ENCODE measurements at places on chromosomes 6 and 20.

DNA sequence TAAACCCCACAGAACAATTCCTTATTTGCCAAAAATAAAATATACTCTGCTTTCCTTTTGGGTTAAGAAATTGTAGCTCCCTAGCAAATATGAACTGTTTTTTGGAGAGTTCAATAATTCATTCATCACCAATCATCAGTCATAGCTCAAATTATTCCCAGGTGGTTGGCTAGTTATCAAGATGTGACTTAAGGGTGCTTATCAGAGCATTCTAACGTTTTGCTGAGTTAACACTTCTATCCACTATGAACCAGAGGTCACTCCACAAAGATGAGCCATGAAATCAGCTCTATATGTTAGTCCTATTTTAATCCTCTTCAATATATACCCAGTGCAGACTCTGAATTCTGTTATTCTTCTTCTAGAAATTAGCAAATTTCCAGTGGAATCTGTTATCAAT is 379.1 kb downstream of the TENT5A start:
- DNase-seq = no peak

DNA sequence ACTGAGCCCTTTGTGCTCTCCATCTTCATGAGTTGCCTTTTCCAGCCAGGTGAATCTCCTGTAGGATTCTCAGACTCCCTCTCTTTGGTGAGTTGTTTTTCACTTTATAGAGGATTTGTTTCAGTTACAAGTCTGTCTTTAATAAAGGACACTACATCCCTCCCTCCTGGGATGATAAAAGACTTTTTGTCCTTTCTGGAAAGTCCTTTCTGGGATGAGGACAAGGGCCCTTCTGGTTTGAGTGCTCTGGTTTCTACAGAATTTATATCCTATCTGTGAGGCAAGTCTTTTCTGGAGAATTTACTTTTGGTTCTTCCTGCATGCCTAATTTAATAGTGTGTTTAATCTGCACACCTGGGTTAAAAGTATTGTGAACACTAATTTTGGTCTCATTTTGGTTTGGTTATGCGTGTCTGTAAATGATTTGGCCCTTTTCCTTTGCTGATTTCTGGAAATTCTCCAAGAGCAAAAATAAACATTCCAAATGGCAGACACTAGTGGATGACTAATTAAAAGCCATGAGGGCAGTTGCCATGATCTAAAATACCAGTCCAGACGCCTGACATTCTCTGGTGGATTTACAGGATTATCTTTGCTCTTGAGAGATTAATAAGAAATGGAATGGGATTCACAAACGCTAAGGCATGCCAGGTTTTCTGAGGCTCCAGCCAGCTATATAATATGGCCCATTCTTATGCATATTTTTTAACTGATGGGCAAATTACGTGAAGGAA is 44.8 kb downstream of the TCP11 start:
- peak; percentile 74 for DNase-seq

GRCh38 chr20:38290829-38291814 is 12.8 kb upstream of the BPI start:
- no peak for DNase-seq

- no peak for DNase-seq
These were observed 51.4 kb downstream of the RIN2 start for GRCh38 chr20:19809505-19809904.

GRCh38 chr20:40958598-40958997 is 70.0 kb upstream of the TOP1 start:
- no peak for DNase-seq

GRCh38 chr6:53827531-53827930 is 32.7 kb downstream of the LRRC1 start:
- no peak for DNase-seq

- no peak for DNase-seq
These were observed 410 bp downstream of the SYNE1 start for GRCh38 chr6:152636609-152637295.

GRCh38 chr20:25321262-25321831 is 69.3 kb downstream of the ABHD12 start:
- no peak for DNase-seq

GRCh38 chr6:31879901-31880300 is 1.1 kb upstream of the SLC44A4 start:
- DNase-seq = no peak

DNA sequence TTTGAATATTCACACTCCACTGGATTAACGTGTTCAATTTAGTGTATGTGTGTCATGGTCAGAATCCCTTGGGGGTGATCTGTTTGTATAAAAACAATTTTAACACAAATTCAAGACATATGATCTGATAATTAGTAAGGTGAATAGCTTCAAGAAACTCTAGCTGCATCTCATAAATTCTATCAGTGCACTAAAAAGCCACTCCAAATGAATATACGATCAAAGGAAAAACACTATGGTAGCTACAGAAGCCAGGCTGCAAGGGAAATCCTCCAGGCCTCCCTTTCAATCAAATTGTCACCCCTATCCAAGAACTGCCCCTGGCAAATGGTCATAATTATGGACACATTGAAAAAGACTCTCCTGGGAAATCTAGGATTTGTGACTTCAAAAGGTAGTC is 9.4 kb upstream of the RAE1 start:
- DNase-seq = no peak

- no peak for DNase-seq
These were observed 289.1 kb upstream of the SUPT3H start for GRCh38 chr6:45666846-45667245.

DNA sequence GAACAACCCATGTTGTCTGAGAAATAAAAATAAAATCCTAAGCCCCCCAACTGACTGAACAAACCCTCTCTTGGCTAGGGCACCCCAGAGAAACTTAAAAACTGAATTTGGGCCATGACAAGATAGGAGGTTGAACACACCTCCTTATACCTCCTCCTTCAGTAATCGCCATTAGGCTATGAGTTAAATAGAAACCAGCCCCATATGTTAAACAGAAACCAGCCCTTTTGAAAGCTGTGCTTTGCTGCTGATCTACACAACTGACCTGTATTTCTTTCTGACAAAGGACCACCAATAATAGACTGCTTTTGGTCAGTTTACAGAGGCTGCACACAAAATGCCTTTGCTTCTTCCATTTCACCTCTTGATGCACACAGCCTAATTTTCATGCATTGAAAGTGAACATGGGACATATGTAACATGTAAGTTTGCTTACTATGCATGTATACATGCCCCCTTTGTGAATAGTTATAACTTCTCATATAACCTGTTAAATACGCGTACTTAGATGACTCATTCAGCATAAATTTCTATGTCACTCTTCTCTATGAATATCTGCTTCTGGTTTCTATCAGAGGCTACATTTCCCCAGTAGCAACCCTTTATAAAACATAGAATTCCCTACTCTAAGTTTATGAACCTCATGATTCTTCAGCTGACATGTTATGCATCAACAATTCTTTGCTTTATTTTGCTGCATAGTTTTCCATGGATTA is 462.9 kb downstream of the COL12A1 start:
- no peak for DNase-seq

GRCh38 chr20:58647796-58648501 is 3.1 kb upstream of the STX16 start:
- DNase-seq = no peak

GRCh38 chr6:2844008-2844407 is 2.3 kb upstream of the SERPINB1 start:
- DNase-seq = no peak

DNA sequence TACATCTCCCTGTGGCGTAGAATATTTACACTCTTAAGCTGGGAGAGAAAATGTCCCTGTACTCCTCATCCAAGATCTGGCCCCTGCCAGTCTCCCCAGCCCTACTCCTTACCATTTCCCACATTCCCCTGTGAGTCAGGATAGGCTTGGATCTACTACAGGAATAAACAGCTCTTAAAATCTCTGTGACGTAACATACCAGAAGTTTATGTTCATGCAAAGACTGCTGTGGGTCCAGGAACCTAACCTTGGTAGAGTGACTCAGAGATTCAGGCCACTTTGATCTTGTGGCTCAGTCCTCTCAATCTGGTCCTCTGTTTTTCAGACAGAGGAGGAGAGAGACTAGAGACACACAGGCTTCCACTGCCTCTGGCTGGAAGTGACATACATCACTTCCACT is 38.5 kb upstream of the GPR6 start:
- no peak for DNase-seq

GRCh38 chr6:20915156-20915555 is 380.9 kb downstream of the CDKAL1 start:
- DNase-seq = no peak

GRCh38 chr6:14091339-14091978 is 26.1 kb upstream of the CD83 start:
- no peak for DNase-seq

DNA sequence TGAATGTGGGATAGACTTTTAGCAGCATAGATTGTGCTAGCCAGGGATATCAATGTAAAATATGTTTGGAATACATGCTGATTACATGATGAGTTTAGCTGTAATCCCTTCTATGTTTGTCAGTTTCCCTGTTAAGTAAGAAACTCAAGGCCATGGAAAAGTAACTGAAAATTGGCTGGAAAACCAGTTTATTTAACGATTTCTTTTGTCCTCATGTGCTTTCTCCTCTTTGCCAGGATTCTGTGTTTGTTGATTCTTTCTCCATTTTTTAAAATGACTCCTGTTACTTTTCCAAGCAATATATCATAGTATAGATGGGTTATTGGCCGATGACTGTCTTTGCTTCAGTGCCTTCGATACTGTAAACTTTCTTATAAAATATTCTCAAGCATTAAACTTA is 87.5 kb downstream of the SAMD5 start:
- DNase-seq = no peak

GRCh38 chr20:54848984-54849538 is 373.7 kb downstream of the DOK5 start:
- DNase-seq = no peak

DNA sequence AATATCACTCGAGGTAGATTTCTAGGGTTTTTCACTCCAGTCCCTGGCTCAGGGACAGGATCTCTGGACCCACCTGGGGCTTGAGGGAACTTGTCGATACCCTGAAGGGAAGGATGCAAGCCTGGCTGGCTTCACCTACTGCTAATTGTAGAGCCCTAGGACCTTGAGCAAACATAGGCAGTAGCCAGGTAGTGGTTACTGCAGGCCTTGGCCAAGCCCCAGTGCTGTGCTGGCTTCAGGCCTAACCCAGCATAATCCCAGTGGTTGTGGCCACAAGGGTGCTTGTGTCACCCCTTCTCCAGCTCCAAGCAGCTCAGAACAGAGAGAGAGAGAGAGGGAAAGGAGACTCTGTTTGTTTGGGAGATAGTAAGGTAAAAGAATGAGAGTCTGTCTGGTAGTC is 5.8 kb upstream of the MCM9 start:
- no peak for DNase-seq

DNA sequence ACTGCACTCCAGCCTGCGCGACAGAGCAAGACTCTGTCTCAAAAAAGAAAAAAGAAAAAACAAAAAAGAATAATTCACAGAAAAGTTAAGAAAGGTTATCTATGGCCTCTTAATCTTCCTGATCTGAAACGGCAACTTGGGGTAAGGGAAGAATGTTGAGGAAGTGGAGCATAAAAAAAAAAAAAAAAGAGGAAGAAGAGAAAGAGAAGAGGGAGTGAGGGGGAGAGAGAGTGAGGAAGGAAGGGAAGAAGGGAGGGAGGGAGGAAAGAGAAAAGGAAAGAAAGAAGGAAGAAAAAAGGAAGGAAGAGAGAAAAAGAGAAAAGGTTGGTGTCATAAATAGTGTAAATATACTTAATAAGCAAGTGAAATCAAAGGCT is 68.9 kb upstream of the NCOA3 start:
- DNase-seq = no peak

DNA sequence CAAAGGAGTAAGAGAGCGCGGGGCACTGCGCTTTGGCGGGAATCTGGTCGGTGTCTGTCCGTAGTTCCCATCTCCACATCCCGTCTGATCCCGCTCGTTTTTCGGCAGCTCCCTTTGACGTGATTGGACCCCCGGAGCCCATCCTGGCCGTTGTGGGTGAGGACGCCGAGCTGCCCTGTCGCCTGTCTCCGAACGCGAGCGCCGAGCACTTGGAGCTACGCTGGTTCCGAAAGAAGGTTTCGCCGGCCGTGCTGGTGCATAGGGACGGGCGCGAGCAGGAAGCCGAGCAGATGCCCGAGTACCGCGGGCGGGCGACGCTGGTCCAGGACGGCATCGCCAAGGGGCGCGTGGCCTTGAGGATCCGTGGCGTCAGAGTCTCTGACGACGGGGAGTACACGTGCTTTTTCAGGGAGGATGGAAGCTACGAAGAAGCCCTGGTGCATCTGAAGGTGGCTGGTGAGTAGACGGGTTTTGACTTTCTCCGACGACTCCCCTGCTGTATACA is 1.4 kb downstream of the BTN1A1 start:
- DNase-seq = no peak

DNA sequence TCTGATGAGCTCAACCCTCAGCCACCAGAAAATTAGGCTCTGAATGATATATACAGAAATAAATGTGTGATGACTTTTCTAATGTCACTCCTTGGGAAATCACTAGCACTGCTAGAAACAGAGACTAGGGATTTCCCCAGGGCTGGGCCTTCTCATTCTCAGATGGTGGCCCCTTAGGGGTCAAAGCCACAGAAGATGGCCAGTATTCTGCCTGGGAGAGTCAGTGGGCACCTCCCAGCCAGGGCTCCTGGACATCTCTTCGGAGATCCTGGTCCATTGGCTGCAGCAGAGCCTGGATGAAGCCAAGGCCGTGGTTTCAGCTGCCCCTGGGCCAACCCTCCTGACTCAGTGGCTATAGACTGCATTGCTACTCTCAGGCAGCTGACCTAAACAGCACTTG is 276.9 kb upstream of the SUPT3H start:
- no peak for DNase-seq

- DNase-seq = no peak
These were observed 93.3 kb upstream of the MARCKS start for GRCh38 chr6:113763876-113764275.

GRCh38 chr6:157278171-157278570 is 45.1 kb downstream of the TMEM242 start:
- no peak for DNase-seq

GRCh38 chr20:12077875-12078274 is 160.2 kb downstream of the BTBD3 start:
- no peak for DNase-seq

DNA sequence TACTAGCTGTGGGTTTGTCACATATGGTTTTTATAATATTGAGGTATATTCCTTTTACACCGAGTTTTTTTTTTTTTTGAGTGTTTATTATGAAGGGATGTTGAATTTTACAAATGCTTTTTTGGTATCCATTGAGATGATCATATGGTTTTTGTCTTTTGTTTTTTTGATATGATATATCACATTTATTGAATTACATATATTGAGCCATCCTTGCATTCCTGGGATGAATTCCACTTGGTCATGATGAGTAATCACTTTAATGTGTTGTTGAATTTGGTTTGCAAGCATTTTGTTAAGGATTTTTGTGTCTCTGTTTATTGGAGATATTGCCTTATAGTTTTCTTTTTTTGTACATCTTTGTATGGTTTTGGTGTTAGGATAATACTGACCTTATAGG is 3.3 kb upstream of the ZNF337 start:
- DNase-seq = no peak

DNA sequence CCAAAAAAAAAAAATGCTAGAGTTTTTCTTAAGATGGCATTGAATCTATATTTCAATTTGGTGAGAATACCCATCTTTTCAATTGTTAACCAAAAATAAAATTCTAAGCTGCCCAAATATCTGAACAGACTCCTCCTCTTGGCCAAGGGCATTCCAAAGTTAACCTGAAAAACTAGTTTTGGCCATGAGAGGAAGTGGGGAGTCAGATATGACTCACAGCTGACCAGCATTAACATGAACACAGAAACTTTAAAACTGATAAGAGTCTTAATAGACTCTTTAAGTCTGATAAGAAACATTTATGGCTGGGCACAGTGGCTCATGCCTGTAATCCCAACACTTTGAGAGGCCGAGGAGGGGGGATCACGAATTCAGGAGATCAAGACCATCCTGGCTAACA is 171.3 kb downstream of the FAXC start:
- DNase-seq = no peak

Measured in NCI-H2081 treated with DMSO at 0.1 percent for 48 hours (cell line).